ENCODE measurements at places on chromosomes 12 and 14.
A peak's percentile ranks its signal among the peaks of the same experiment; 100 is the strongest.

- no peak for DNase-seq
These were observed 26.5 kb downstream of the BMP4 start for GRCh38 chr14:53929871-53930715.

DNA sequence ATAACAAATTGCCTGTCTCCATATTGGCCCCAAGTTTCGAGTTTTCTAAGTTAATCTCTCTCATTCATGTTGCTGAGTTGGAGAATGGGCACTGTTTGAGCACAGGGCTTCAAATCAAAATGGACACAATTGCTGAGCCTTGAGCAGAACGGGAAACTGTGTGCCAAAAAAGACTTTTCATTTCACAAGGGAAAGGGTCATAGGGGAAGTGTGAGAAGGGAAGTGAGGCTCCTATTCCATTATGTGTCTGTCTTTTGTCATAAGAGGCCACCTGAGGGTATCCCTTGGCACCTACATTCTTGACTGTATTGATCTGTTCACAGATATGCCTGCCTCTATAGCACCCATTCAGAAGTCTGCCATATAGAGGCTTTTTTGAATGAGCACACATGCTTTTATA, 59.1 kb downstream of the TTLL5 start:
- no peak for DNase-seq

GRCh38 chr12:92927055-92927435, 2.0 kb downstream of the EEA1 start:
- DNase-seq = peak; percentile 44

DNA sequence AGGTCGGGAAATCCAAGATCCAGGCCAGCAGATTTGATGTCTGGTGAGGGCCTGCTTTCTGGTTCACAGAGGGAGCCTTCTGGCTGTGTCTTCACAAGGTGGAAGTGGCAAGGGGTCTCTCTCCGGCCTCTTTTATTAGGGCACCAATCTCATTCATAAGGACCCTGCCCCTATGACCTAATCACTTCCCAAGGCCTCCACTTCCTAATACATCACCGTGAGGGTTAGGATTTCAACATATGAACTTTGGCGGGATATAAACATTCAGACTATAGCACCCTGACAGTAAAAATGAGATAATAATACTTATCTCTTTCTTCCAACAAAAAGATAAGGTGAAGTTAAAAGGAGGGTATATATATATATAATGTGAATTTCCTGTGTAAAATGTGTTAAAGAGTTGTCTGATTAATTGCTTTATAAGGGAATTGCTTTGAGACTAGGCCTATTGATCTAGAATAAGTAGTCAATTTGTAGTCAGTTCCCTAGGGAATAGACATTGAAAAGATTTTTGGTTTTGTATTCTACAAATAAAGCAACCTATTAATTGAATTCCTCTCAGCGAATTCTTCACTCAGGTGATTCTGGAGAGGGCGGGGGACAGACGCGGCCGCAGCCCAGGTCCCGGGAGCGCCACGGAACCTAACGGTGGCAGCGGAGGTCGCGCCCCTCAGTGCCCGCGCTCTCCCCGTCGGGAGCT, 516 bp upstream of the LGALS3 start:
- no peak for DNase-seq

- DNase-seq = no peak
These were observed 4.8 kb downstream of the MMAB start for GRCh38 chr12:109568486-109568885.

Measured in GM12878 (cell line).